ENCODE measurements at places on chromosomes 16 and 17. TPM values are rescaled to one million over a fixed set of nuclear protein-coding genes. Genes with fewer than 3 reads are reported as not detected.
A peak's percentile ranks its signal among the peaks of the same experiment; 100 is the strongest.

DNA sequence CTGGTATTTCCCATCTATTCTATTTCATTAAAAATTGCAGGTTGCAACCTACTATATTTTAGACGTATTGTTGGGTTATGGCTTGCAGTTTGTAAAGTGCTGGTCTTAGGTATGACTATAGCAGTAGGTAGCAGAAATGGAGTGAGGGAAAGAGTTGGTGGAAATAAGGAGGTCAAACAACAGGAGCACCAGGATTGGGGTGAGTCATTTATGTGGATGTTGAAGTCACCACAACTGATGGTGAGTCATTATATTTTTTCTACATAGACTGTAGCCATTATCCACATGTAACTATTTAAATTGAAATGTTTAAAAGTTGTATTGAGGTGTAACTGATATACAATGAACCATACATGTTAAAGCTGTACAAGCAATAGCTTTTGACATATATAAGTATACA lies 25.0 kb upstream of the HS3ST3A1 start:
- no peak for DNase-seq

GRCh38 chr17:75047398-75048098 lies 523 bp downstream of the KCTD2 start:
- DNase-seq = peak; percentile 30

DNA sequence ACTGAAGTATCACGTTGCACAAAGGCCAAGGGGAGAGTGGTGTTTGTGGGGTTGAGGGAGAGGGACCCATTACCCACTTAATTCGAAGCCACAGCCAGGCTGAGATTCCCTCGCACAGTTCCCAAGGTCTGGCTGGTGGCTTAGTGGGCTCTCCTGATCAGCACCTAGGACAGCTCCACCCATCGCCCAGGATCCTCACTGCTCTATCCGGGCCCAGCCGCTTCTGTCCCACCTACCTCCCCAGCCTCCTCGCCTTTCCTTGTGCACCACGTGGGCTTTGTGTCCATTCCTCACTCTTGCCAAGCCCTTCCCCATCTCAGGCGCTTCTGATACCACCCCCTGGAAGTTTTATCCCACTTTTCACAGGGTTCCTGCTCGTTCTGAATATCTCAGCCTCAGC lies 163.5 kb downstream of the CCT6B start:
- no peak for DNase-seq

Gene HSF5
- 1.5 TPM for total RNA-seq

DNA sequence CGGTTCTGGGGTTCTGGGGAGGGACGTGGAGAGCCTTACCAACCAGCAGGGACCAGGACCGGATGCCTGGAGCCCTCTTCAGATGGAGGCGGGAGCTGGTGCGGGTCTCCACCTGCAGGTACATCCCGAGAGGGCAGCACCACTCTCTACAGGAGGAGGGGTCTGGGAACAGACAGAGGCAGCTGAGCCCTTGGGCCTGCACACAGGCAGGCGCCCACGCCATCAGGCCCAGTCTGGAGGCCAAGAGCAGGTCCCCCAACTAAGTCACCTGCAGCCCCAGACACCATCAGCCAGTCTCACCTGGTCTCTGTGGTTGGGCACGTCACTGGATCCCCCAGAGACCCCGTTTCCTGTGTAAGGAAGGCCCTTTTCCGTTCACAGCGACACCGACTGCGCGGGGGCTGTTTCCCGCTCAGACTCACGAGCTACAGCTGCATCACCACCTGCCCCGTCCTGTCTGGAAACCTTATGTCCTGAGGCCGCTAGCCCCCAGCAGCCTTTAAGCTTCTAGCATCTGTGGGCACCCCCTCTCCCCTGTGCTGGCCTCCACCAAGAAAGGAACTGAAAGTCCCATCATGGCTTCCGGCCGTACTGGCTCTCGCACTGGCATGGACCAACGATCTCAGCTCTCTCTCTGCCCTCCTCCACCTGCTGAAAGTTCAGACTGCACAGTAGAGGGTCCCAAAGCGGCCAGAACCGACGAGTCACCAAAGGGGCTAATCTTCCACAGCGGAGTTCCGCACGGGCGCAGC lies 1.2 kb downstream of the CYBC1 start:
- peak; percentile 70 for DNase-seq

DNA sequence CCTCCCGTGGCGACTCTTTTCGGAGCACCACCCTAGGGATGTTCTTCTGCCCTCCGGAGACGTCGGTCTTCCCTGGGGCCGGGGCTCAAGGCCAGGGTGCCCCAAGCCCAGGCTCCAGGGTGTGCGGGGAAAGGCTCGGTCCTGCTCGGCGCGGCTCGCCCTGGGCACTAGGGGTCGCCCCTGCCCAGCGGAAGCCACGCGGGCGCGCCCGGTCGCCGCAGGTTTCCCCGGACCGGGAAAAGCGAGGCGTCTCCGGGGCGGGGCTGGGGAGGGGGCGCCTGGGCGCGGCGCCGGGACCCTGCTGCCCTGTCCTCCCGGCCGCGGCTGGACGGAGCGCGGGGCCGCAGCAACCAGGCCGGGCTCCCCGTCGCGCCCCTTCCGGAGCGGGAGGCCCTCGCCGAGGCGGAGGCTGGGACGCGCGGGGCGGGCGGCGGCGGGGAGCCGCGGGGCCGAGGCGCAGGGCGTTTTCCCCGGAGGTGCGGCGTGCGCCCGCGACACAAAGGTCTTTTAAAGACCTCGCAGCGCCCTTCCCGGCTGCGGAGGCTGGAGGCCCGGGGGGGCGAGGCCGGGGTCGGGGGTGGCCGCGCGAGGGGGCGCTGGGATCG lies 76.4 kb downstream of the MRC2 start:
- peak; percentile 57 for DNase-seq

- no peak for DNase-seq
These were observed 5.0 kb upstream of the P4HB start for GRCh38 chr17:81865358-81865732.

DNA sequence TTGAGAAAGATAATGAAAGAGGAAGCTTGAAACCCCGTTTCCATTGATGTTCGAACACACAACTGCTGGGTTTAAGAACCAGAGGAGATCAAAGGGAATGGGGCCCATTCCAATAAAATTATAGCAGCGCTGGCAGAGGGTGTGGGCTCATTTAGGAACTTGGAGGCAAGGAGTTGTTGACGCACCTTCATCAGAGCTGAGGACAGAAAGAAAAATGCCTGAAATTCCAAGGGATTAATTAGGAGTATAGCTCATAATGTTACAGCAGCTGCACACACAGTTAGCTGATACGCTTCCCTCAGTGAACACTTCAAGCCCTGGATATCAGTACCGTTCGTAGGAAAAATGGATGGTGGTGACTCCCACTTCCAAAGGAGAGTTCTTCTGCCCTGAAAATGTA lies 127.2 kb downstream of the AXIN2 start:
- DNase-seq = no peak

DNA sequence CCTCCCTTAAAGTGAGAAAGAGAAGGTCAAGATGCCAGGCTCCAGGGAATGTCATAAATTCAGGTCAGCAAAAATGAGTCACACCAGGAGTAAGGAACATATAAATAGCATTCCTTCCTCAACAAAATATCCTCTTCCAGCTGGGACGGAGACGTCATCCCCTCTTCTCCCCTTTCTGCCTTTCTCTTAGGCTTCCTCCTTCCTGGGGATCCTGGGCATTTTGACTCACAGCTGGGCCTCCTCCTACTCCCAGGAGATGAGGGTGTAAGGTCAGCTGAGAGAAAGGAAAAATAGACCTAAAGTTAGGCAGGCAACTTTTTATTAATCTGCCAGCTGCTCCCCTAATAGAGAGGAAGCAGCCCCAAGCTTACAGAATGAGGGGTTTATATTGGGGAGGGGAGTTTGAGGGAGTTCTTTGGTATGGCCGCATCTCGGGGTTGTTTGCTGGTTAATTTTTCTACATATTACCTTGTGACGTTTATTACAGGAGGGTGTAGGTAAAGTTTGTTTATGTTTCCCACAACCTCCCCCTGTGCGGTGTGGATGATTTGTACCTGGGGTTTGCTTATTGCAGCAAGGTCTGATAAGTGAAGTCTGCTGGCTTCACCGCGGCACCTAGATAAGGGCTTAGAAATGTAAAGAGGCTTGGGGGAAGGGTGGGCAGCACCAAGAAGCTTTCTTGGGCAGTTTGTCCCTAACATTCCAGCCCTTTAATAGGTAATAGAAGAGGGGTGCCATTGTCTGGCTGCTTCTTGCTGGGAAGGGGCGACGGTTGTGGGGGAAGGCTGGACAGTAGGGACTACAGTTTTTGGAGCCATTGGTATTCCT lies 7.1 kb upstream of the ZNF747 start:
- DNase-seq = no peak

DNA sequence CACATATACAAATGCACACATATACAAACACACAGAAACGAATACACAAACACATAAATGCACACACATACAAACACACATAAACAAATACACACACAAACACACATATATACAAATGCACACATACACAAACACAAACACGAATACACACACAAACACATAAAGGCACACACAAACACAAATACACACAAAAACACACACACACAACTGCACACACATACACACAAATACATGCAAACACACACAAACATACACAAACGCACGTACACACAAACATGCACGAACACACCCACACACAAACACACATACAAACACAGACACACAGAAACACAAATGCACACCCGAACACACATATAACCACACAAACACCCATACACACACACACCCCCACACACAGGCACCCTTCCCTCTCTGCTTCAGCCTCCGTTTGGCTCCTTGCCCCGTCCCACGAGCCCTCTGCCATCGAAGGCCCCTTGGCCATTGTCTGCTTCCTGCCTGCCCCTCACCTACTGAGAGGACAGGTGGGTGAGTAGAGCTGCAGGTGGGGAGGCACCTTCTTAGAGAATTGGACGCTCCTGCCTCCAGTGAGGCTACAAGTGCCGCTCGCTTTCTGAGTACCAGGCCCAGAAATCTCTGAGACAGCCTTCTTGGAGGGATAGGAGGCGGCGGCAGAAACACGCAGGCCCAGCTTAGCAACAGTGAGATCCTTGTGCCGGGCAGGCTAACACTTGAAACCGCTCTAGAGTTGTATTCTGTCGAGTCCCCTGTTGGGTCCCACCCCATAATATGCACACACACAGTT lies 331.2 kb downstream of the FOXL1 start:
- DNase-seq = no peak

GRCh38 chr17:64091116-64091515 lies 38.8 kb downstream of the ERN1 start:
- DNase-seq = no peak

GRCh38 chr16:31532896-31533295 lies 5.2 kb downstream of the AHSP start:
- no peak for DNase-seq

DNA sequence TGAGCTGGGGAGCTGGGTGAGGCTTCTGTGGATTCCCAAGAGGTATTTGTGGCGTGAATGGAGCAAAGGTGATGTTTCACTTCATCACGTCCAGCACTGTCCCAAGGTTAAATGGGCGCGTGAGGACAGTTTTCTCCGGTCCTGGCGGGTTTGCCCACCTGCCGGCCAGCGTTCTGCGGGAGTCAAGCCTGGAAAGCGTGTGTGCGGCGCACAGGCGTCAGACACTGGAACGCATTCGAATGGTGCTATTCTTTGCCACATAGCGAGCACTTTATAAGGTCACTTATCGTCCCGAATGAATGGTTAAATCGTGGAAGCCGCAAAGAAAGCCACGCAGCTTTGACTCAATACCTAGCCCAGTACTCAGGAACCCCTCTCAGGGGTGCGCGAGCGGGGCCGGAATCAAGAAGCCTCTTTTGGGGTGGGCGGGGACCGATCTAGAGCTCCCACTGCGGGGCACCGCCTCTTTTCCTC lies 446 bp upstream of the PSMD11 start:
- no peak for DNase-seq

- no peak for DNase-seq
These were observed 10.7 kb upstream of the HSD17B2 start for GRCh38 chr16:82024316-82024715.

- no peak for DNase-seq
These were observed 45.9 kb downstream of the KANSL1 start for GRCh38 chr17:46147296-46147695.

GRCh38 chr17:47649972-47650524 lies 329 bp downstream of the KPNB1 start:
- DNase-seq = no peak

Gene ZNF385C
- total RNA-seq = 0.28 TPM

Gene CCL11
- total RNA-seq = not detected

DNA sequence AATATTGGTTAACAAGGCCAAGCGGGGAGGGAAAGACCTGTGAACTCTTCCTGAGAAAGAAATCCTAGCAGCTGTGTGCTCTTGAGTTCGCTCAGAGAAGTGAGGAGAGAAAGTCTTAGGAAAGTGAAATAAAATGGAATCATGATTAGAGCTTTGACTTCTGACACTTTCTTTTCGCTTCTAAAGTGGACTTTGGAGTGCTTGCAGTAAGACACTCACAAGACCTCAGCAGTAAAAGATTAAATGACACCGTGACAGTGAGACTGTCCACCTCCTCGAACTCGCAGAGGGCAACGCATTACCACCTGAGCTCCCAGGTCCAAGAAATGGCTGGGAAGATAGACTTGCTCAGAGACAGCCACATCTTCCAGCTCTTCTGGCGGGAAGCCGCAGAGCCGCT lies 71.2 kb downstream of the RNF213 start:
- no peak for DNase-seq

Gene ATP2A1
- 1.8 TPM for total RNA-seq

GRCh38 chr16:57904101-57904500 lies 66.8 kb downstream of the CNGB1 start:
- no peak for DNase-seq

Gene HOXB9
- 0.16 TPM for total RNA-seq

DNA sequence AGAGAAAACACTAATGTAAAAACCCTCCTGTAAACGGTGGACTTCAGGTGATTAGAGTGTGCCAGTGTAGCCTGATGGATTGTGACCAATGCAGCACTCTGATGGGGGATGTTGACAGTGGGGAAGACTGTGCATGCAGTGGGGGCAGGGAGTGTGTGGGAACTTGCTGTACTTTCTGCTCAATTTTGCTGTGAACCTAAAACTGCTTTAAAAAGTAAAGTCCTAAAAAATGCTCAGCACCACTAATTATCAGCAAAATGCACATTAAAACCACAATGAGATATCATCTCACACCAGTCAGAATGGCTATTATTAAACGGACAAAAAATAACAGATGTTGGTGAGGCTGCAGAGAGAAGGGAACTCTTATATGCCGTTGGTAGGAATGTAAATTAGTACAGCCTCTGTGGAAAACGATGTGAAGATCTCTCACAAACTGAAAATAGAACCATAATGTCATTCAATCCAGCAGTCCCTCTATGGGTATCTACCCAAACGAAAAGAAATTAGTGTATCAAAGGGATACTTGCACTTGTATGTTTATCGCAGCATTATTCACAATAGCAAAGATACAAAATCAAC lies 9.7 kb upstream of the ULK2 start:
- no peak for DNase-seq

GRCh38 chr17:5825717-5826330 lies 241.5 kb upstream of the NLRP1 start:
- DNase-seq = no peak

DNA sequence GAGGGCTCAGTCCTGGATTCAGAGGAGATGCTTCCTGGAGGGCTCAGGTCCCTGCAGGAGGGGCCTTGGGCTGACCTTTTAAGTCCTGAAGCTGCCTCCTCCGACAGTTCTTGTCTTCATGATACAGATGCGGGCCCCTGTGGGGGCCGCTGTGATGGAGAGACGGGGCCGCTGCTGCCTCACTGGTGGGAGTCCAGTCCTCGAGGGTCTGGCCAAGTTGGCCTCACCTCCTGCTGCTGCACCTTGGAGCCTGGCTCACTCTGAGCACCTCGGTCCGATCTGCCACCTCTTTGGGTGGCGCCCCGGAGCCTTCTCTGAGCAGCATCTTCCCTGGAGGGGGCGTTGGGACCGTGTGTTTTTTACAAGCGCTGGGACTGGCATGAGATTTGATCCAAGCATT lies 79.1 kb downstream of the KLHDC4 start:
- no peak for DNase-seq

Measured in activated T-helper 2 cell treated with anti-CD3 and anti-CD28 coated beads, Interferon-gamma antibody, Interleukin-2, Interleukin-4, amounts not matched to agents 10 μg/mL and 5 μg/mL and 100 μg/mL, durations not matched to agents 14 hours and 24 hours and 36 hours (primary cell).